NCI-H1092 treated with DMSO at 0.1 percent for 48 hours (cell line): ENCODE measurements at places on chromosomes 12 and 14.

DNA sequence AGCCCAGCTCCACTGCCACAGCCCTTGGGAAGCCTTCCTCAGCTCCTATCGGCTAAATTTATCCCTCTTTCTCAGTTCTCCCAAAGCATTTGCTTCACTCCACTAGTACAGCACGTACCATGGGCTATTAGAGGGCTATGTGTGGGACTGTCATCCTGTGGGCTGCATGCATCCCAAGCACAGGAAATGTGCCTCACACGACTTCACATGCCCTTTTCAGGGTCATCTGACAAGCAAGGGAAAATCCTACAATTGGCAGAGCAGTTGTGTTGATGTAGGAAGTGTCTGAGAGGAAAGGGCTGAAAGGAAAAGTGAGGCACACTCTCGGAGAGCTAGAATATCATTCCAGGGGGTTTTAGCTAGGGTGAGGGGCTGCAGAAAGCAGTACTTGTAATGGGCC, 47.6 kb downstream of the NINJ2 start:
- no peak for DNase-seq

- DNase-seq, result no peak
These were observed 214.4 kb upstream of the ALG10B start for GRCh38 chr12:38102197-38102596.

DNA sequence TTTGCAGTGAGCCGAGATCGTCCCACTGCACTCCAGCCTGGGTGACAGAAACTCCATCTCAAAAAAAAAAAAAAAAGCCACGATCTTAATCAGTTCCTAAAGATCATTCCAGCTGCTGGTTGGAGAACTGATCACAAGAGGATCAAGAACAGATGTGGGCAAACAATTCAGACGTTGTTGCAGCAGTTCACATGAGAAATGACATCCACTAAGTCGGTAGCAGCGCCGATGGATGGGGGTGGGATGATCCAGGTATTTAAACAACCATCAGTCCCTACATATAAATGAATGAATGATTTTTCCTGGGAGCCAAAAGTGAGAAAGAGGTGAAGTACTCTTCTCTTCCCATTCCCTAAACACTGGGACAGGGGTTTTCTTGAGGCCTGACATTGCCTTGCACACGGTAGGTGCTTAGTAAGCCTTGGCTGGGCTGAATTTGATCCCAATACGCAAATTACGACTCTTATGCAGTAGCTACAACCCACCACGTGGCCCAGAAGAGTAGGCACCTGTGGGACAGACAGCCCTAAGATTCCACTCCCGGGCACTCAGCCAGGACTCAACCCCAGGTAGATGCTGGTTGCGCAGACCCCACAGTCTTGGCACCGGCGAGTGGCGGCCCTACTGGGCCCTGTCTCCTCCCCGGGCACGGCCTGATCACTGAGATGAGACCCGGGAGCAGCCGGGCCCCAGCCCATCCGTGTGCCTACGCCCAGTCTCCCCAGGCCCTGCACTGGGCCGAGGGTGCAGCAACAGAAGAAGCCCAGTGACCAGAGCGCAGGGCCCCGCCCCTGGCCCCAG, 565 bp downstream of the SPRYD3 start:
- no peak for DNase-seq

- no peak for DNase-seq
These were observed 251.2 kb downstream of the ACSS3 start for GRCh38 chr12:81329085-81329484.

GRCh38 chr12:22262309-22262708, 72.2 kb downstream of the ST8SIA1 start:
- DNase-seq, result no peak

- no peak for DNase-seq
These were observed 112.8 kb upstream of the PELI2 start for GRCh38 chr14:56005191-56006053.

GRCh38 chr14:51692646-51693045, 40.9 kb downstream of the FRMD6 start:
- no peak for DNase-seq

DNA sequence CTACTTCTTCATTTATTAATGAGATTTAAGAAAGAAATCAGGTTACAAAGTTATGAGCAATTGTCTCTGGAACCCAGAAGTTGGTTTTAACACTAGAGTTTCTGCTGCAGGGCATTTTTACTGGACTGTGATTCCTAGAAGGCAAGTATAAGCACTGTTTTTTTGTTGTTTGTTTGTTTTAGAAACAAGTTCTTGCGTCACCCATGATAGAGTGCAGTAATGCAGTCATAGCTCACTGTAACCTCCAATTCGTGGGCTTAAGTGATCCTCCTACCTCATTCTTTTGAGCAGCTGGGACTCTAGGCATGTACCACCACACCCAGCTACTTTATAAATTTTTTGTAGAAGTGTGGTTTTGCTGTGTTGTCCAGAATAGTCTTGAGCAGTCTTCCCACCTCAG, 25.6 kb downstream of the RAP1B start:
- no peak for DNase-seq

GRCh38 chr14:72303930-72304329, 371.7 kb downstream of the RGS6 start:
- DNase-seq, result no peak

- no peak for DNase-seq
These were observed 35.8 kb downstream of the NCKAP5L start for GRCh38 chr12:49792181-49792970.

DNA sequence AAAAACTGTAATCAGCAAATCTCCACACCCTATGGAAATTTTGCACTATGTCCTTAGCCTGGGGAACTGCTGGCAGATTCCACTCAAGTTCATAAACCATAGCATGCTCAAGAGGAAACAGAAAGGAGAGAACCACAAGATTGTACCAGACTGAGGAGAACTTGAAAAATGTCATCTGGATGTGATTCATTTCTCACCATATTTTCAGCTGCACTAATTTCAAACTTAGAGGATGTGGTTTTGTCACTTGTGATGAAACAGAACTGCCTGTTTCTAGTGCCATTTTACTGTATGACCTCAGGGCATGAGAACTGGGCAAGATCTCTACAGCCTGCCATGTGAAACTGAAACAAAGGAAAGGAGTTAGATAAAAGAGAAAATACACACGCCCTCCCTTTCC, 1493.1 kb upstream of the FLRT2 start:
- no peak for DNase-seq

DNA sequence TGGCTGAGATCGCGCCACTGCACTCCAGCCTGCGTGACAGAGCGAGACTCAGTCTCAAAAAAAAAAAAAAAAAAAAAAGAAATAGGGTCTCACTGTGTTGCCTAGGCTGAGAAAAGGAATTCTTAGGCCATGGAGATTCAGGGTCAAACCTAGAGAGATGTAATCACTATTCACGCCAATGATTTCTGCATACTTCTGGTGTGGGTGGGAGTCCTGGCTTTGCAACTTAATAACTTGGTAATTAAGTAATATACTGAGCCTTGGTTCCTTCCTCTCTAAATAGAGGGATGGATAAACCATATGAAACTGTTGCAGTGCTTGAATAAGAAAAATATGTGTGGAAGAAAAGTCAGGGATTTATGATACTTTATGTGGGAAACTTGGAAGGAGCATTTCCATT, 2.7 kb downstream of the ZNF410 start:
- DNase-seq, result no peak

GRCh38 chr12:23008623-23009022, 383.7 kb downstream of the ETNK1 start:
- no peak for DNase-seq

GRCh38 chr12:33529810-33530209, 90.2 kb upstream of the SYT10 start:
- no peak for DNase-seq

DNA sequence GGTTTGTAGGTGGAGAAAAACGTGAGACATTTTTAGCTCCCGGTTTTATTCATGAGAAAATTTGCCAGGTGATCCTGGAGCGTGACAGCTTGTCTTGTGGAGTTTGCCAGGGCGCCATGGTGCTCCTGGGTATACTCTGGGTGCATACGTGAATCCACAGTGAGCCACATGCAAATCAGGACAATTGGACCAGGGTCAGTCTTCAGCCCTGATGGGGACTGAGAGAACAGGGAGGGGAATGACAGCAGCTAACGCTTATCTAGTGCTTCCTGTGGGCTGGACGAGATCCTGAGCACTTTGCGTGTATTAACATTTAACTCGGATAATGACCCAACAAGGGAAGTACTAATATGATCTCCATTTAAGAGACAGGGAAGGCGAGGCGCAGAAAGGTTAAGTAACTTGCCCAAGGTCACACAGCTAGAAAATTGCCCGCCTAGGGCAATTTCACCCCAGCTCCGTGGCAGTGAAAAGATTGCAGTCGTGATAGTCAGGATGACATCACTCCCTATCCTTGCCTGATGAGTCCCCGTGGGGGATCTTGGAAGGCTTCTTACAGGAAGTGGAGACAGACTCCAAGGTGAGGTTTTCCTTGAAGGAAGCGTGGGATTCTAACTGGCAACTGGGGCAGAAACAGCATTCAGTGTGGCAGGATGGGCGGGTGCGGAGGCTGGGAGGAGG, 118.4 kb upstream of the NCOR2 start:
- no peak for DNase-seq

GRCh38 chr12:29286081-29286790, 94.7 kb downstream of the ERGIC2 start:
- DNase-seq, result no peak

- no peak for DNase-seq
These were observed 16.2 kb downstream of the ABHD4 start for GRCh38 chr14:22614240-22614799.

- no peak for DNase-seq
These were observed 175.8 kb downstream of the ETV6 start for GRCh38 chr12:11825278-11825677.

DNA sequence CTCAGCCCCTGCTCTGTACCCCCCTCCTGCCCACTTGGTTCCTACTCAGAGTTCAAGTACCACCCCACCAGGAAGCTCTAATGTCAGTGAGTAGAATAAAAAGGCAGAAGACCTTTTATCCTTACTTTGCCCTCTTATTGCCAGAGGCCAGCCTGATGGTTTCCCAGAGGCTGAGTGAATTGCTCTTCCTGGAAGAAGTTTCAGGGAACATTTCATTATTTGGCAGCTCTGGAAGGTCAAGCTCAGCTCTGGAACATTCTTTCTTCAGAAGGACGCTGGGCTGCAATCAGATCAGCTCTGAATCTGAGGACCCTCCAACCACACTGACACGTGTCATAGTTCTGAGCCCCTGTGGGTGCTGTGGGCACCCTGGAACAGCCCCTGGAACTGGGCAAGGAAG, 188.9 kb downstream of the ETV6 start:
- DNase-seq, result no peak

GRCh38 chr12:47755655-47756562, 2.8 kb downstream of the RAPGEF3 start:
- DNase-seq, result no peak

GRCh38 chr12:116922194-116922897, 11.6 kb downstream of the FBXW8 start:
- DNase-seq, result no peak

GRCh38 chr12:114709112-114709511, 25.1 kb upstream of the TBX3 start:
- DNase-seq, result no peak

- peak; percentile 70 for DNase-seq
These were observed 7.1 kb upstream of the IFNG-AS1 start for GRCh38 chr12:67982164-67982563.

DNA sequence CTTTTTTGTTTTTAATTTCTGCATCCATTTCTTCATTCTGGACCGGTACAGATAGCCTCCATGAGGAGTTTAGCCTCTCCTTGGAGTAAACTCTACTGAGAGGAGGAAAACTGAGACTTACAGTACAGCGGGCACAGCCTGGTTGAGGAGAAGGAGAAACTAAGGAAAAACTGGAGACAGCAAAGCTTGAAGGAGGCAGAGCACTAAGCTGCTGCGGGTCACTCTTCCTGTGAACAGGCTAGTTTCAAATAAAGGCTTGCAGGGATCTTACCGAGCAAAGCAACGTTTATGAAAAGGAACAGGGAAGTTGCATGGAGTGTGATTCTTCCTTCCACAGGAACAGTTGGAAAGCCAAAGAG, 348 bp upstream of the SSTR1 start:
- DNase-seq, result no peak

- DNase-seq, result no peak
These were observed 50.2 kb downstream of the A2M start for GRCh38 chr12:9065607-9065856.

DNA sequence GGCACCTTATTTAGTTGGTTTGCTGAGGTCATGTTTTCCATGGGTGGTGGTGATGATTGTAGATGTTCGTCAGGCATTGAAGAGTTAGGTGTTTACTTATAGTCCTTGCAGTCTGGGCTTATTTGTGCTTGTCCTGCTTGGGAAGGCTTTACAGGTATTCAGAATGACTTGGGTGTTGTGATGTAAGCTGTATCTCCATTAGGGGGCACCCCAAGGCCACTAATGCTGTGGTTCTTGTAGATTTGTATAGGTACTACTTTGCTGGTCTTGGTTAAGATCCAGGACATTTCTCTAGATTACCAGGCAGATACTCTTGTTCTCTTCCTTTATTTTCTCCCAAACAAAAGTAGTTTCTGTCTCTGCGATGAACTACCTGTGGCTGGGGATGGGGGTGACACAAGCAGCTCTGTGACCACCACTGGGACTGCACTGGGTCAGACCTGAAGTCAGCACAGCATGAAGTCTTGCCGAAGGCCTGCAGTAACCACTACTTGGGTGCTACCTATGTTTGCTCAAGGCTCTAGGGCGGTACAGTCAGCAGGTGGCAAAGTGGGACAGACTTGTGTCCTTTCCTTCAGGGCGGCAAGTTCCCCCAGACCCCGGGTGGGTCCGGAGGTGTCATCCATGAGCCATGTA, 35.8 kb upstream of the FBXO33 start:
- no peak for DNase-seq

DNA sequence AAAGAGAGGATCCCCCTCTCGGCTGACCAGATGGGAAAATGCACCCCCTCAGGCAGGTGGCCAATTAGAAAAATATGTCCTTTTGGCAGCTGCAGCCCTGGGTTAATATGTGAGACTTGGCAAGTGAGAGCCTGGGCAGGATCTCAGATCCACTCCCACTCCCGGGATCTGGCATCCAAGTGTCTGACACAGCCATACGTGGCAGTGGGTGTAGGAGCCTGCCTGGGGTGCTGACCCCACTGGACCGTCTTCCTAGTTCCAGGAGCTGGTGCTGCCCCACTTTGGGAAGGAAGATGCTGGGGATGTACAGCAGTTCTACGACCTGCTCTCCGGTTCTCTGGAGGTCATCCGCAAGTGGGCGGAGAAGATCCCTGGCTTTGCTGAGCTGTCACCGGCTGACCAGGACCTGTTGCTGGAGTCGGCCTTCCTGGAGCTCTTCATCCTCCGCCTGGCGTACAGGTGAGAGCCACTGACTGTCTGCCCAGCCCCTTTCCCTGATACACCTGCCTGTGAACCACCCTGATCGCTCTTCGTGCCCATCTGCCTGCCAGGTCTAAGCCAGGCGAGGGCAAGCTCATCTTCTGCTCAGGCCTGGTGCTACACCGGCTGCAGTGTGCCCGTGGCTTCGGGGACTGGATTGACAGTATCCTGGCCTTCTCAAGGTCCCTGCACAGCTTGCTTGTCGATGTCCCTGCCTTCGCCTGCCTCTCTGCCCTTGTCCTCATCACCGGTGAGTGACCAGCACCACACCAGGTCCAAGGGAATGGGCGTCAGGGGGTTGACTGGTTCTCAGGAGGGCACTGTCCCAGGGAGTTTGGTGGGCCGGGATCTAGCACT, 5.8 kb downstream of the NR4A1 start:
- DNase-seq, result no peak

GRCh38 chr12:120892265-120892664, 11.9 kb downstream of the SPPL3 start:
- DNase-seq, result no peak

- DNase-seq, result peak; percentile 7
These were observed 2.6 kb upstream of the TAMALIN start for GRCh38 chr12:52004042-52004648.

GRCh38 chr12:2453076-2453760, 341.6 kb upstream of the FKBP4 start:
- DNase-seq, result no peak

GRCh38 chr12:128932521-128932920, 79.2 kb downstream of the GLT1D1 start:
- DNase-seq, result no peak
